ENCODE measurements at places on chromosomes 7 and 10.

- peak; percentile 80 for DNase-seq
Measured at GRCh38 chr7:2519119-2519930, at the start of gene LFNG. Gene LFNG, plus strand, starts transcription at chr7:2519774. Its CDS starts 88 bp downstream, at chr7:2519862.

DNA sequence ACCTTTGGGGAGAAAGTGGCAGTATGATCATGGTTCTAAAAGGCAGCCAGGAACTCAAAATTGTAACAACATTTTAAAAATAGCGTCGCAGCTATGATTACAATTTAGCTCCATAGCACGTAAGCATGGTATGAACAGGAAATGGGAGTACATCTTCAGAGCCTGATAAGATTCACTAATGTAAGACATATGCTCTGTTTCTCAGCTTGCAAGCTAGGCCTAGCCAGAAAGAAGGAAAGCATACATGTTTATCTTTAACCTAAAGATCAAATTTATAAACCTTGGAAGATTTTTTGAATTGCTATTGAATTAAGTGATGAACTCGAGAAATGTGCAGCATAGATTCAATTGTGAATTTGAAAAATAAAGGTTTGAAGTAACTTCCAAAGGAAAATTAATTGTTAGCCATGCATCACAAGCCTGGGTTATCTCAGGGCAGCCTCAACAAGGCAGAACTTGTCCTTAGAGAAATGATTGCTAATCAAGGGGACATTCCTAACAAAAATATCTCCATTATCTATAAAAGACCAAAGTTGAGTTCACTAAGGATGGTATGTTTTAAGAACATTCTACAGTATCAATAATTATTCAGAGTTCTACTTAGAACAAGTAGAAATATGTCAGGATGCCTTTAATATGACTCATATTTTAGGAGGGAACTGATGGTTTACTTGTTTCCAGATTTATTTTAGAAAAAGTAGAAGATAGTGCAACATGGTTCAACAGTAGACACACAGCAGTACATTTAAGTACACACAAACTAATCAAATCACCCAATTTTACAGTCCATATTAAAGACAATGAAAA lies 38.8 kb upstream of the SEPTIN7 start:
- DNase-seq, result no peak

DNA sequence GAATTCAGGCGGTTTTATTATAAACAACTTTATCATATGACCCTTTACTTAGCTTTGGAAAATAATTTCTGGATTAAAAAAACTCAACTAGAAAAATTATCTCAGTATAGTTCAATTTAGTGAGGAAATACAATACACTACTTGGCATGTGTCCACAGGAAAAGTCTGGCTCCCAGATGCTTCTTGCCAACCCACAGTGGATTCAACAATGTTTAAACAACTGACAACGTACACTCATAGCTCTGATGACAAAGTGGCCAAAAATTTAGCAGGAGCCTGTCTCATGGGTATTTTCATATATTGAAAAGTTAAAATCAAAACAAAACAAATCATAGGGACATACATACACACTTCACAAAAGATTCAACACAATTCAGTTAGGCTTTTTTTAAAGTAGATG lies 158.8 kb downstream of the SKAP2 start:
- DNase-seq, result no peak

- DNase-seq, result no peak
Measured at GRCh38 chr10:109984013-109984412, 23.8 kb upstream of the ADD3 start.

DNA sequence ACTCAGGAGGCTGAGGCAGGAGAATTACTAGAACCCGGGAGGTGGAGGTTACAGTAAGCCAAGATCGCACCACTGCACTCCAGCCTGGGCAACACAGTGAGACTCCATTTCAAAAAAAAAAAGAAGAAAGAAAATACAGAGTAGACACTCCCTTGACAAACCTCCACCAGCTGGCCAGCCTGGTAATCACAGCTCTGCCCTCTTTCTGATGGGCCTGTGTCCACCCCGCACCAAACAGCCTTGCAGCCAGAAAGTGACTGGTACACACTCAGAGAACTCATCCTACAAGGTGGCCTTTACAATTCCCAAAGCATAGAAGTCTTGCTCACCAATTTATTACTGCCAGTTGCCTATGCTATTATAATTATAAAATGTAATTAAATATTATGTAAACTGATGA lies 66.6 kb downstream of the COBL start:
- no peak for DNase-seq

GRCh38 chr10:45476559-45476958 lies 102.5 kb downstream of the ALOX5 start:
- no peak for DNase-seq

DNA sequence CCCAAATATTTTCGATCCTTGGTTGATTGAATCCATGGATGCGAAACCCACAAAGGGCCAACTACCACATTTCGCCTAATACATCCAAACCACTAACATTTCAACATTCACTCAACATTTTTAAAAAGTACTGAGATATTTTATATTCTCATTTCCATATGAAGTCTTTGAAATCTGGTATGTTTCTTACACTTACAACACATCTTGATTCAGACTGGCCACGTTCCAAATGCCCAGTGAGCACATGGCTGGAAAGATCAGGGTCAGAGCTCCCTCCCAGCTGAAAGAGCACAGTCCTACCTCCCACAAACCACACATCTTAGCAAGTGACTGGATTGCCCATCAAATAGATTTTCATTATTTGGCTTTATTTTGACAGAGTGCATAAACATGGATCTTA lies 18.9 kb downstream of the NCAPG2 start:
- DNase-seq, result no peak

GRCh38 chr10:78130966-78131710 lies 97.5 kb downstream of the RPS24 start:
- DNase-seq, result no peak

- DNase-seq, result no peak
Measured at GRCh38 chr7:93044147-93044810, 73.5 kb downstream of the SAMD9 start.

DNA sequence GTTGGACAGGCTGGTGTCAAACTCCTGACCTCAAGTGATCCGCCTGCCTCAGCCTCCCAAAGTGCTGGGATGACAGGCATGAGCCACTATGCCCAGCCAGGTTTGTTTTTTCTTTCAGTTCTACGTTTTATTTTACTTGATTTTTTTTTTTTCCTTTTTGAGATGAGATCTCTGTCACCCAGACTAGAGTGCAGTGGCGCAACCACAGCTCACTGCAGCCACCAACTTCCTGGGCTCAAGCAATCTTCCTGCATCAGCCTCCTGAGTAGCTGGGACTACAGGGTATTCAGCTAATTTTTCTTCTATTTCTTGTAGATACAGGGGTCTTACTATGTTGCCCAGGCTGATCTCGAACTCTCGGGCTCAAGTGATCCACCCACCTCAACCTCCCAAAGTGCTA lies 24.3 kb downstream of the GDI2 start:
- DNase-seq, result no peak

DNA sequence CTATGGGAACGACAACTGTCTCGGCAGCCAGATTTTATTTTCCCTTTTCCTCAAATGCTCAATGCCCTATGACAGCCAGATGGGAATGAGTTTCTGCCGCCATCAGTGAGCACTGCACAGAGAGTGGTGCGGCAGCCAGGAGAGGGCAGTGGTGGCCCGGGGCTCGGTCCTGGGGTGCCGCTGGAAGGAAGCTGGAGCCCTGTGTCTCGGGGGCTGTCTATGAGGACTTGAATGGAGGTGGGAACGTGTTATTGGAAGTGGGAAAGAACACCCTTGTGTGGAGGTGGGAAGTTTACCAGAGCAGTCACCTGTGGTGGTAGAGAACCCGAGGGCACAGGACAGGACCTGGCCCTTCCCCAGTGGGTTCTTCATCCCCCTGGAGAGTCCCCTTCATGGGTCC lies 35.8 kb downstream of the JAKMIP3 start:
- no peak for DNase-seq

DNA sequence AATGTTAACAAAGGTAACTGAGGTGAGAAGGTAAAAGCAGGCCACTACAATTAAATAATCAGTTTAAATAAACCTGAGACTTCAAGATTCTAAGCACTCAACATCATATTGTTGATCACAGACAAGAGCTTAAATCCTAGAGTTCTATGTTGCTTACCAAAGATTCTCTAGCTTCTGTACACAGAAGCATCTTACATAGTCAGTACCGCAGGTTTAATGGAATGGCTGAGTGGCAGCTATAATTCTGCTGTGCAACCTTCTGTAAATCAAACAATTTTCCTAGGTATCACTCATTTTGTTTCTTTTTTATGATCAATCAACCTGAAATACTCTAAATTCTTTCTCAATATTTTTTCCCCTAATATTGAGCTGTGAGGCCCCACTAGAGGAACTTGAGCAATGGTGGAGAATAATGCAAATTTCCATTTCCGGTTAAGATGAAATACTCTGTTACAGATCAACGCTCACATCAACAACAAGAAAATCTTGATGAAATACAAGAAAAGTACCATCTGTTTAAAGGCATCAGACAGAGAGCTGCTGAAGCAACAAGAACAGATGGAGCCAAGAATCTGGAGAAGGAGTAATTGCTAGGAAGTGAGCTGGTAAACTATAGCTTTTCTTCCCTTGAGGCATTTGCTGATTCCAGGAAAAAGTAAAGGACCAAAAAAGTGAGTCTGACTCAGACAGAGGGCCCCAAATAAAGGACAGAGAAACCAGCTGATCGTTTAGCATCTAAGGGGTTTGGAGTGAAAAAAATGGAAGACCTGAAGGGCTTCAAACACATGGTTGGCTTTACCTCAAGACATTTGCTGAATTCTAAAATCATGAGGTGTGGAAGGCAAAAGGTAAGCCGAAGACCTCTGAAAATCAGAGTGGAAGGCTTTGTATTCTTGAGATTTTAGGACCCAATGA lies 22.6 kb downstream of the PNPLA8 start:
- no peak for DNase-seq

DNA sequence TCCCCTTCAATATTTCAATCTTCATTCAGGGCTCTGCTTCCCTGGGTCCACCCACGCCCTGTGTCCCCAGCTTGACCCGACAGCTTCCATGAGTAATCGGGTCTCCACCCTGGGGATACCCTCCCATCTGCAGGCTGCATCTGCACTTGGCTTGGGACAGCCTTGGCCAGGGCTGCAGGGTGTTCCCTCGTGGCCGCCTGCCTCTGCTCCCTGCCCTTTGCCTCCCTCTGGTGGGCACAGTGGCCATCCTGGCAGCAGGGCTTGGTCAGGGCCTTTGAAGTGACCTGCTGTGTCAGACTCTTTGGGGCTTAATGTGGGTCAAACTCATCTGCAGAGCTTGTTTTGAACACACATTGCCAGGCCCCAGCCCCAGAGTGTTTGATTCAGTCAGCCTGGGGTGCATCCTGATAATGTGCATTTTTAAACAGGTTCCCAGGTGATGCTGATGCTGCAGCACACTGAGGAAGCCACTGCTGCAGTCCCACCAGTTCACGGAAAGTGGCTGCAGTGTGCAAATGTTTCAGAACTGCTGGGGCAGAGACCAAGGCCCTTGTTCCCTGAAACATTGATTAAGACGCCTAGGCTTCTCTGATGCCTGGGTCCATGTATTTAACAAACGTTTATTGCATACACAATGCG lies 80.7 kb upstream of the SEC61G start:
- no peak for DNase-seq

- no peak for DNase-seq
Measured at GRCh38 chr7:42689626-42690025, 222.2 kb downstream of the C7orf25 start.

DNA sequence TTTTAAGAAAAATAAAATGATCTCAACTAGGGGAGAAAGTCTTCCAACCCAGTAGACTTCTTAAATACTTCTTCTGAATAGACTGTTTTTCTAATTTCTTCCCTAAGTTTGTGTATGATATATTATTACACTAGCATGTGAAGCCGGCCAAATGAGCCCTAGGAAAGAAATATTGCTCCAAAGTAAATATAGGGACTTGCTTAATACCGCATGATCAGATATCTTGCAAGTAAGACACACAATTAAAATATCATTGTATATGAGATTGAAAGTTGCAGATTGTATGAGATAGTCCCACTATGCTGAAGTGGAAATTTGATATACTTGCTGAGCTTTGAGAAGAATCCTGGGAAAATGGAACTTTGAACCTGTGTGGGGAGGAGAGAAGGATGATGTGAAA lies 225.7 kb downstream of the BAMBI start:
- no peak for DNase-seq

DNA sequence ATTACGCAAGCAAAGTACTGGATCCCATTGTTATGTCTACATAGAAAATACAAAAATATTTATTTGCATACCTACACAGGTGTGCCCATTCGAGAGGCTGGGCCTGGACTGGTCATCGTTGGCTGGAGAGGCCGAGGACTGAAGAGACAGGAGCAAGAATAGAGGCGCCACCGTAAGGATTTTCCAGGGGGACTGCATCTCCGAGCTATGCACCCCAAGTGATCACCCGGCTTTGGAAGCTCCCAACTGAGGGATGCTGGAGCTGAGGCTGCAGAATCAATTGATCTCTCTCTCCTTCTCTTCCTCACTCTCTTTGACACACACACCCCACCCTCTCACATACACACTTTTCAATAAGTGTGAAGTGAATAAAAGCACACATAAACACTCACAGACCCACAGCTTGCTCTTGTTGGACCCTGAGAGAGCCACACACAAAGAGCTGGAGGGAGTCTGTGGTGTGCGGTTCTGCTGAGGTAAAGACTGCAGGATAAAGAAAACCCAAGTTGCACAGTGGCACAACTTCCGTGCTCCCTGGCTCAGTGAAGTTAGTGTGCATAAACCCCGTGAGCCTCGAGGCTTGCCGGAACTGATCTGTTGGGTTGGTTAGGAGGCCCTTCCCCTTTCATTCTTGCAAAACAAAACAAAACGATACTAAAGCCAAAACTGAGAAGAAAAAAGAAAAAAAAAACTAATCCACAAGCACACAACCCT lies at the start of gene AOAH:
Gene AOAH, minus strand, starts transcription at position 544 of the 714 bp plus-strand sequence. Its CDS starts 346 bp downstream, at position 198.
- peak; percentile 83 for DNase-seq

GRCh38 chr10:11527691-11528255 lies 83.7 kb downstream of the USP6NL start:
- DNase-seq, result no peak

GRCh38 chr10:131532291-131532690 lies 220.8 kb upstream of the TCERG1L start:
- DNase-seq, result no peak

DNA sequence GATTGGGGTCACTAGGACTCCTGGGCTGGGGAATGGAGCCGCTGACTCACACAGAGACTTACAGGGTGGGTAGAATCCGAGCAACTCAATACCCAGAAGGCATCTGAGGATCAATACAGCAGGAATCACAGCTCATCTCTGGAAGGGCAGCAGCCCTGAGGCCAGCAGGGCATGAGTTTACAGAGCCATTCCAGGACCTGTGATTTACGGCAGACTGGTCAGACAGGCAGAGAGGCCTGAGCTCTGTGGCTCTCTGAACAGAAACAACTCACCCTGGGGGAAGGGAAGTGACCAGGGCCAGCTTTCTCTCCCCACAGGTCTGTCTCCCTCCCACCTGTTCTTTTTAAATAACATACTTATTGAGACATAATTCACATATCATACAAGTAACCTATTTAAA lies 88.2 kb upstream of the CXCL12 start:
- no peak for DNase-seq
